ENCODE measurements at places on chromosomes 5 and 9.

DNA sequence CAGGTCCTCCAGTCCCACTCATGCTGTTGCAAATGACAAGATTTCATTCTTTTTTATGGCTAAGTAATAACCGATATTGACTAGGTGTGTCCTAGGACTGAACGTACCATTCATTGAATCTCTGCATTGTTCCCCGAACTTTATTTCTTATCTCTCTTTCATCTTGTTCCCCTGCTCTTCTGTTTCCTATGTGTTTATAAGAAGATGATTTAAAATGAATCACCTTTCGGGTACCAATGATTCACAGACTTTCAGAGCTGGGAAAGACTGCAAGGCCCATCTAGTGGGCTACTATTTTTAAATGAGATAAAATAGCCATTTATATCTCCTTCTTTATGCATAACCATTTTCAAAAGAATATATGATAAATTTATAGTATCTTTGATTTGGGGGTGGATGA is 133.0 kb downstream of the CDH18 start:
- no peak for DNase-seq

DNA sequence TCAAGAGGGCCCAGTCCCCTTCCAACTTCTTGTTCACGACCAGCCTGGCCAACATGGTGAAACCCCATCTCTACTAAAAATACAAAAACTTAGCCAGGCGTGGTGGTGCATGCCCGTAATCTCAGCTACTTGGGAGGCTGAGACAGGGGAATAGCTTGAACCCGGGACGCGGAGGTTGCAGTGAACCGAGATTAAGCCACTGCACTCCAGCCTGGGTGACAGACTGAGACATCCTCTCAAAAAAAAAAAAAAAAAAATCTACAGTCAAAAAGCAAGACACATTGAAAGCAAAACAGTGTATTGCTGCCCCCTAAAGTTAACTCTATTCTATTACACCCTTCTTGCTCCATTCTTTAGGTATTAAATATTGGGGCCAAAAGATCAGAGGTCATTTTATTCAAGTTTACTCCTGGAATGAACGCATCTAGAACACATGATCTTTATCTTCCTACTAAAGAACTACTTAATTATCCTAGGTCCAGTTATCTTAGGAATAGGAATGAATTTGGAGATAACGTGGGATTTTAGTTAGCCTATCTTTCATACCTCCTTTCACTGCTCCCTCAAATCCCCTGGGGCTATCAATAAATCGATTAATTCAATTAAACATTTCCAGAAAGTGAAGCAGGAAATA is 2.4 kb downstream of the ATG12 start:
- peak; percentile 51 for DNase-seq

DNA sequence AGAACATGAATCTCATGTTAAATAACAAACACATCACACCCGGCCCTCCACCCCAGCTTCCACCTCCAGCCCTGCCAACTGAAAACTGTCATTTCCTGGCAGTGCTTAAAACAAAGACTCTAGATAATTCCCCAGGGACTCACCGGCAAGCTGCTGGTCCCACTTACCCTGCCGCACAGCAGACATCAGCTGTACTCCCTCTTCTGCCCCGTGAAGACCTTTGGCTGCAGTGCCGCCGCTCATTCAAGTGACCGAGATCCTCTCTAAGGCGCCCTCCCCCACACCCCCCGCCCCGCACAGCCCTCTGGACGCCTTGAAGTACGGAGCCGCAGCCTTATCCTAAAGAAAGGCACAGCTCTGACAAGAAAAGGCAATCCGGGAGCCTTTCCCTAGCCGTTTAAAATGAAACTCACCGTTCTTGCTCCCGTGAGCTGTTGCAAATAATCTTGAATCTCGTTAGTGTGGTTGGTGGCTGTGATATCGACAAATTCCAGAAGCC is 434 bp downstream of the GLRX start:
- peak; percentile 33 for DNase-seq

- no peak for DNase-seq
Measured at GRCh38 chr9:7778851-7779600, 20.6 kb downstream of the DMAC1 start.

- no peak for DNase-seq
Measured at GRCh38 chr5:120655828-120656435, 191.8 kb downstream of the PRR16 start.

DNA sequence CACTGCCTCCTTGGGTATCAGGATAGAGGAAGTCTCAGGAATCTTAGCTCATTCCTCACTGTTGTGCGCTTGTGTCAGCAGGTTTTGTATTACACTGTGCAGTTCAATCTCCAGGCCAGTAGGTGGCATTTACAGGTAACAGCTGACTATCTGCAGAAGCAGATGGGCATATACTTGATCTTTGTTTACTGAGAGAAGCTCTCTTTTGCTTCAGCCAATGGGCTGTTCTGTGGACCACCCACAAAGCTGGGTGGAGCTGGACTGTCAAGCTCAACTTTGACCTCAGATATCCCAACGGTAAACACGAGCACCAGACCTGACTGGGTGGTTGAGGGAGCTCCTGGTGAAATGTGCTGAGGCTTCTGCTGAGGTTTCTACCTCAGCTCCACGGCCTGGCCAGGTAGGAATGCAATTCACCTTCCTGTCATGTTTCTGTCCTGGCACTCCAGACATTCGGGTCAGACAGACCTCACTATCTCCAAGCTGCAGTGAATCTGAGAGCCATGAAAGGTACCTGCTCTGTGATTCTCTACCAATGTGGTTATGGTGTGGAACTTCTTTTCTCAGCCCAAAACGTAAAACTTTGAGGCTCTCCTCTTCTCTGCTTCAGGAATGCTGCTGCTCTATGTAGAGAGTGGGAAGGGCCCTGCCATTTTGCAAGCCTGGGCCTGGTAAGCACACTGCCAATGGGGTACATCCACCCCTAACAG is 167.9 kb upstream of the ACTBL2 start:
- DNase-seq, result peak; percentile 25

DNA sequence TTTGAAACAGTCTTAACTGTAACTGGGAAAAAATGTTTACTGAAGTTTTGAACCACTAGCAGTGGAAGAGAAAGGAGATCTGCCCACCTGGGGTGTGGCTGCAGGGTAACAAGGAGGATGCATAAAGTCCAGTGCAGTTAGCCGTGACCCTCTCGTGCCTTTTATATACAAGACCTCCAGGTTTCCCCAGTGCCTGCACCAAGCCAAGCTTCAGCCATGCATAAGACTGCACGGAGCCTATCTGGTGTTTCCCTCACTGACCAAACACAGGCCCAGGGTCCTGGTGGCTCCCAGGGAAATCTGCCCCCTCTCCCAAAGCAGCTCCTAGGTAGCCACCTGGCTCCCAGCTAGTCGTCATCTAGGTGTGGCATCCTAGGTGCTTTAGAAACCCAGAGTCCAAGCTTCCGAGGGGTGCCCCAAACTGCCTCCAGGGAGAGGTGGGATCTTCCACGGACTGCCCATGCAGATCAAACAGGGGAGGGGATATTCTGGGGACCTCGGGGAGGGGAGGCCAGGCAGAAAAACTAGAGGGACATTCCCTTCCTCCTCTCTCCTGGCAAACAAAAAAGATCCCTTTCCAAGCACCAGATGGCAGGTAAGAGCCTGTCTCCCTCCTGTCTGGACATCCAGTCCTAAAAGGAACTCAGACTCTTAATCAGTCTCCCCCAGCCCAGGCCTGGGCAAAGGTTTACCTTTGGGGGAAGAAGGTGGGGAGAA is 2.7 kb downstream of the SHB start:
- no peak for DNase-seq

- peak; percentile 30 for DNase-seq
Measured at GRCh38 chr5:53874409-53874808, 314.0 kb downstream of the NDUFS4 start.

DNA sequence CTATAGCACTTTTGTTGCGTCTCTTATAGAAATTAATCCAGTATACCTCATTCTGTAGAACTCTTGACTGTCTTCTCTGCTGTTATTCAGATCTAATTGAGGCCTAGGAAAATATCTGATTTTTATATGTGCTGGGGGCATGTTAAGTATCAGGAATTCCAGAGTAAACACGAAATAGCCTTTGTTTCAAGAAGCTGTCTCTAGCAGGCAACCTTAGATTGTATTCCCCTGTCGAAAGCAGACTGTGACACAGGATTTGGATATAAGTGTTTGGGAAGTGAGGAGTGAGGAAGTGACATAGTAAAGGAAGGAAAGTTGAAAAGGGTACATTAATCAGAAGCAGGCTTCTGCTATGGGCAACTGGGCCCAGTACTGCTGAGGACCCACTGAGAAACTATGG is 72.1 kb upstream of the RASA1 start:
- DNase-seq, result peak; percentile 6

DNA sequence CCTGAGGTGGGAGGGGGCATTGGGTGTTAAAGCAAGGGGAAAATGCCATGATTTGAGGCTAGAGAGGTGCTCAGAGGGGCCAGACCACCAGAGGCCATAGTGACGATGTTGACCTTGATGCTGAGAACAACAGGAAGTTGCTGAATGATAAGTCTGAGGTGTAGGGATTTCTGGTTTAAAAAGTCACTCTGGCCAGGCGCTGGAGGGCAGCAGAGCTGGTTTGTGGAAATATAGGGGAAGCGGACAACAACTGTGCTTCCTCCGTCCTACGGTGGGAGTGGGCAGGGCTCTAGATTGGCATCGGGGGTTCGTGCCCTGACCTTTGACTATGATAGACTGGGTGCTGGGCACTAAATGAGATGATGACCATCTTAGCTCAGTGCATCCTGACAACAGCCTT is 44.7 kb downstream of the STOM start:
- DNase-seq, result no peak

GRCh38 chr5:32379421-32379820 is 65.1 kb downstream of the ZFR start:
- no peak for DNase-seq

DNA sequence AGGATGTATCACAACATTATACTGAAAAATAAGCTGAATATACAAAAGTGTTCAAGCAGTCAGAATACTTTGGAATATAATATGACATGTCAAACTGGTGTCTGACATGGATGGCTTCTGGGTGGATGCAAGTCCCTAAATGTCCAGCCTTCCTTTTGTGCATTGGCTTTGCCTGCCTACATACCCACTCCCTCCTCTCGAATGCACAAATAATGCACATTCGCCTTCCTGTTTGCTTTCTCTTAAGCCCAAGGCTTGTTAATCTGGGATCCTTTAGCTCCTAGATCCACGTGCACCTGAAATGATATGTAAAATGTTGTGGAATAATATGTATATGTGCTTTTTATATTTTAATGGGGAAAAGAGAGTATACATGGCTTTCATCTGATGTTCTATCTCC is 12.9 kb upstream of the NPR2 start:
- no peak for DNase-seq

DNA sequence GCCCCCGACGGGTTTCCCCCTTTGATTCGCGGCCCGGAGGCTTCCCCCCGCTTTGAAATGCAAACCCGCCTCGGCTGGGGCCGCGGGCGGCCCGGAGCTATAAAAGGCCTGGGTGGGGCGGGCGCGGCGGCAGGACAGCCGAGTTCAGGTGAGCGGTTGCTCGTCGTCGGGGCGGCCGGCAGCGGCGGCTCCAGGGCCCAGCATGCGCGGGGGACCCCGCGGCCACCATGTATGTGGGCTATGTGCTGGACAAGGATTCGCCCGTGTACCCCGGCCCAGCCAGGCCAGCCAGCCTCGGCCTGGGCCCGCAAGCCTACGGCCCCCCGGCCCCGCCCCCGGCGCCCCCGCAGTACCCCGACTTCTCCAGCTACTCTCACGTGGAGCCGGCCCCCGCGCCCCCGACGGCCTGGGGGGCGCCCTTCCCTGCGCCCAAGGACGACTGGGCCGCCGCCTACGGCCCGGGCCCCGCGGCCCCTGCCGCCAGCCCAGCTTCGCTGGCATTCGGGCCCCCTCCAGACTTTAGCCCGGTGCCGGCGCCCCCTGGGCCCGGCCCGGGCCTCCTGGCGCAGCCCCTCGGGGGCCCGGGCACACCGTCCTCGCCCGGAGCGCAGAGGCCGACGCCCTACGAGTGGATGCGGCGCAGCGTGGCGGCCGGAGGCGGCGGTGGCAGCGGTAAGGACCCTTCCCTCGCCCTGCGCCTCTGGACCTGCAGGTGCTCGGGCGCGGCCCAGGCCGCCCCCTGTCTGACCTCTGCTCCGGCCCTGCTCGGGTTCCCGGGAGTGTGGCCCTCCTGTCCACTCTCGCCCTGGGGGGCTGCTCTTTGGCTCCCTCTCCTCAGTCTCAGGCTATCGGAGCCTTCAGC is at the start of gene CDX1:
Gene CDX1, plus strand, starts transcription at position 129 of the 862 bp plus-strand sequence. Its CDS starts 99 bp downstream, at position 228.
- DNase-seq, result no peak

DNA sequence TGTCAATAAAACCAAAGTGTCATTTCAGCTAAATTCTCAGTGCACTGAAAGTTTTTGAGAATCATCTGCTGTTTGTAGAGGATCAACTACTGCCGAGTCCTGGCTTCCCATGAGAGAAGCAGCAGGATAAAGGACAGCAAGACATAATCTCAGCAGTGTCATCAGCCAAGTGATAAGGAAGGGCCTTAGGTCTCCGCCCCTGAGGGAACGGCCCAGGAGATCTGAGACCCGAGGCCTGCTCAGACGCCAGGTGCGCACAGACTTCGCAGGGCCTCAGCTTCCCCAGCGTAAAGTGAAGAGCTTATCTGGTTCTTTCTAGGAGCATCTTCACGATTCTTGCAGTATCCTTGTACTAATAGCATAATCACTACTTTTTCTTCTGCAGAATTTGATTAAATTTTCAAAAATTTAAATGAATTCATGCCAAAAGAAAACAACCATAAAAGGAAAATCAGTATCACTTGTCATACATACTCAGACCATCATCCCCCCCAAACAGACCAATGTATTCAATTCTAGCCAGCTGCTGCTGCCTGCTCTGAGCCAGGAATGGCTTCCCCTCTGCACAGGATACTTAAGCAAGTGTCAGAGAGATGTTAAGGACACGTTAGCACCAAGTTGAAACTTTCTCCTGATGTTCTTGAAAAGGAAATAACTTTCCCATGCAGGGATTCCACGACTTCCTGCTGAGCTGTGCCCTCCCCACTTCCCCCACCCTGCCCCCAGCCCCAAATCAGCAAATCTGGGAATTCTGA is 2.2 kb downstream of the GFPT2 start:
- DNase-seq, result no peak

GRCh38 chr5:87392170-87392569 is 20.6 kb downstream of the CCNH start:
- DNase-seq, result no peak

DNA sequence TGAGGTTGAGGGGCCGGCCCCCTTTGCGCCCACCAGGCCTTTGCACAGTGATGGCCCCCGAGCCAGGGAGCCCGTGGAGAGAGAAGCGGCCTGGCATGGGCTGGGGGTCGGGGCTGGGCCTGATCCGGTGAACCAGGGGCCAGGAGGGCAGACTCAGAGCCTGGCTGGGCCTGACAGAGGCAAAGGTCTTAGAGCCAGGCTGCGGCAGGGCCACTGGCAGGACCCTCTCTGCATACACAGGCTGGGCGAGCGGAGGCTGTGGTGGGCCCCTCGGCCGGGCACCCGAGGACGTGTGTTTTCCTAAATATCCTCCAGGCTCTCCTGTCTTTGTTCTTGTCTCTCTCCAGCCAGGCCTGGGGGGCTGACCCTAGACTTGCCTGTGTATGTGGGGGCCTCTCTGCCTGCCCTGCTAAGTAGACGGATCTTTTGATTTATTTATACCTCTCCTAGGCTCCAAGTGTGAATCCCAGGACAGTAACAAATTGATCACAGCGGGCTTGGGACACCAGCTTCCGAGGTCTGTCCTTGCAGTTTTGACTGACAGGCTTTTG is 933 bp downstream of the NEK6 start:
- no peak for DNase-seq

GRCh38 chr9:120152295-120152694 is 427.7 kb downstream of the CDK5RAP2 start:
- no peak for DNase-seq

Measured in HTR-8/SVneo (cell line).